Breast epithelium (tissue), 4 donors: ENCODE measurements at places on chromosomes 2 and 18.
A peak's percentile ranks its signal among the peaks of the same experiment; 100 is the strongest.

- no peak for DNase-seq
Measured at GRCh38 chr18:36547544-36547943, 250.0 kb downstream of the FHOD3 start.

GRCh38 chr2:44752761-44753160 lies 188.7 kb upstream of the SIX3 start:
- no peak for DNase-seq

DNA sequence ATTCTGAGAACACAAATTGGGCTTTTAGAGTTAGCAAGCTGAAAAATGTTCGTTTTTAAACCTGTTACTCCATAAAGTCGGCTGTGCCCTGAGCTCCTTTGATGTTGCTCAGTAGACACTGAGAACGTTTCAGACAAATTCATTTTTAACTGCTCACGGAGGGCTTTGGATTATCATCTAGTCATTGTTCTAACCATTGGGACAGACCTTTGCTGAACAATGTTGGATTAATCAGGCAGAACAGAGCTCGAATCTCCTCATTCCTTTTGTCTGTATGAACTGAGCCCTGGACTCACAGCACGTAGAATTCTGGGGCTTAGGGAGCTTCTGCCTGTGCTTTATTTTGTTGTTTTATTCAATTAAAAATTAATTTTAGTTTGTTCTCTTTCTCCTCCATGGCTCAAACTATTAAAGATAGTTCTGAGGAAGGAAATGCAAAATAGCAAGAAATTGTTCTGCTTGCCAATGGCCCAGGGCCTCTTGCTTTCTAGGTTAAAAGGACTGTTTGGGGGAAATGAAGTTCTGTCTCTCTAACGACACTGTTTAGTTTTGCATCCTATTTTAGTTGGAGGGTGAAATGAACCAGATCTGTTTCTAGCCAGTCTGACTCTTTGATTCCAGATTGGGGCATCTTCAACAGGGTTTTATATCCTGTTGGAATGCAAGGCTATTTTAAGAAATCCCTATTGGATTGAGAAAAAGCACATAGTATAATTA lies 114.7 kb upstream of the CXCR4 start:
- DNase-seq: no peak

DNA sequence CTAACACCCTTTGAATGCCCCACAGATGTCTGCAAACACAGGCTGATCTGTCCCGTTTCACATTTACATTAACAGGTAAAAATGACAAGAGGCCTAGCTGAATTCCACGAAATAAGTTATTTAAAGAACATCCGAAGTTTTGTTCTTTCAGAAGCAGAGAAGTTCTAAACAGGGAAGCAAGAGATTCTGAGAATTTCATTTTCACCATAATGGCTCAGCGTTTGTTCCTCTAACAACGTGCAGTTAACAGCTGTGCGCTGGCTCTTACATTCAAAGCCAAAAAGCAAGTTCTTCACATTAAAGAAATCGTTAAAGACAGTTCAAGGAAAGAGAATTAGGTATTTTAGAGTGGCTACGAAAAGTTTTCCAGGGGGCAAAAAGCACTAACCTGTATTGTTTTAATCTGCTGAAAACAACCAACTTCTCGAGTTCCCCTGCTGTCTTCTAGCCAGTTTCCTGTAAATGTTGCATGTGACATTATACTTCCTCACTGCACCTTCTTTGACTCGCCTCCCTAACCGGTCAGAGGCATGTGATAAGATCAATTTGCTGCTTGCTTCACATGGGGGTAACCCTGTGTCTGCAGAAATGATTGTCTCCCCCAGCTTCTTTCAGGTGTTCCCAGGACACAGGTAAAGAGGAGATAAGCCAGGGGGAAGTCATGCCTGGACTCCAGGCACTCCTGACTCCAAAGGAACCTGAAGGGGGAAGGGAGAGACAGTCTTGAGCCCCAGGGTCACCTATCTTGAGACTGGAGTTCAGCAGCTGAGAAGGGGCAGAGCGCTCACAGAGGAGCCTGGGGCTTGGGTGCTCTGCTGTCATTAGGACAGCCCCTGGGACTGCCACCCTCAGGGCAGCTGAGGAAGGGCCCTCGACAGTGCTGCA lies 36.8 kb upstream of the WIPF1 start:
- no peak for DNase-seq

GRCh38 chr2:200373973-200374416 lies 67.5 kb downstream of the SPATS2L start:
- DNase-seq: no peak

- DNase-seq: no peak
Measured at GRCh38 chr2:236744716-236745115, 175.1 kb downstream of the ACKR3 start.

DNA sequence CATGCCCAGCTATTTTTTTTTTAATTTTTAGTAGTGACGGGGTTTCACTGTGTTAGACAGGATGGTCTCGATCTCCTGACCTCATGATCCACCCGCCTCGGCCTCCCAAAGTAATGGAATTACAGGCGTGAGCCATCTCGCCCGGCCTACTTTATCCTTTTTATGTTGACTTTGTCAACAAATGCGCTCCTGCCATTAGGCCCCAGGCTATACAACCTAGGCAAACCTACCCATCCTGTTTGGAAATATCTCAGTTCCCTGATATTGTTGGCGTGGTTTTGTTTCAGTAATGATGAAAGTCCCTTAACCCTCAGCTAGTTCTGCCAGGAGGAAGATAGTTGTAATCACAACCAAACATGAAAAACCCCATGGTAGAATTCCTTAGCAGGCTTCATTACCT lies 249.4 kb upstream of the SOX11 start:
- peak; percentile 21 for DNase-seq

DNA sequence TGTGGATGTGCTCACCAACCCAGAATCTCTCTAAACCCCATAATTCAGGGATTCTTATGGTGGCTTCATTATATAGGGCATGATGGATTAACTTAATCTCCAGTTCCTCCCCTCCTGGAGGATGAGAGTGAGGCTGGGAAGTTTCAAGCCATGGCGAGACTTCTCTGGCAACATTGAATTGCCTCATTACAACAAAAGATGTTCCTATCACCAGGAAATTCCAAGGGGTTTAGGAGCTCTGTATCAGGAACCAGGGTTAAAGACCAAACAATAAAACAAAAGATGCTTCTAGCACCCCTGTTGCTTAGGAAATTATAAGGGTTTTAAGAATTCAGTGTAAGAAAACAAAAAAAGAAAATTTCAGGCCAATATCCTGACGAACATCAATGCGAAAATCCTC lies 100.1 kb downstream of the NAB1 start:
- DNase-seq: no peak

DNA sequence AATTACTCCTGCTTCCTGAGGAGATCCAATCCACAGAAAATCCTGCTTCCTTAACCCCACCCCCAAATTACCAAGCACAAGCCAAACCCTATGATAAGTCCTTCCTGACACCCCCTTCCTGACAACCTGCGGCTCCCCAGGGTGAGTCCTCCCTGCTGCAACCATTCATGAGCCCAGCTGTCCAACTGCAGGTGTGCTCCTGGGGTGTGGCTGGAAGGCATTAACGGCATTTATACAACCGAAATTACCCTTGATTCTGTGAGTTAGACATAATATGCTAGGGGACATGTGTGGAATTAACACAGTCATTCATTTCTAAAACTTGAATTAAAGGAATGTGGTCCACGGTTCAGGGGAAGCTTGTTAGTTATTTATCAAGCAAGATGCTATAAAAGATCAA lies 119.0 kb upstream of the ALKAL2 start:
- no peak for DNase-seq

DNA sequence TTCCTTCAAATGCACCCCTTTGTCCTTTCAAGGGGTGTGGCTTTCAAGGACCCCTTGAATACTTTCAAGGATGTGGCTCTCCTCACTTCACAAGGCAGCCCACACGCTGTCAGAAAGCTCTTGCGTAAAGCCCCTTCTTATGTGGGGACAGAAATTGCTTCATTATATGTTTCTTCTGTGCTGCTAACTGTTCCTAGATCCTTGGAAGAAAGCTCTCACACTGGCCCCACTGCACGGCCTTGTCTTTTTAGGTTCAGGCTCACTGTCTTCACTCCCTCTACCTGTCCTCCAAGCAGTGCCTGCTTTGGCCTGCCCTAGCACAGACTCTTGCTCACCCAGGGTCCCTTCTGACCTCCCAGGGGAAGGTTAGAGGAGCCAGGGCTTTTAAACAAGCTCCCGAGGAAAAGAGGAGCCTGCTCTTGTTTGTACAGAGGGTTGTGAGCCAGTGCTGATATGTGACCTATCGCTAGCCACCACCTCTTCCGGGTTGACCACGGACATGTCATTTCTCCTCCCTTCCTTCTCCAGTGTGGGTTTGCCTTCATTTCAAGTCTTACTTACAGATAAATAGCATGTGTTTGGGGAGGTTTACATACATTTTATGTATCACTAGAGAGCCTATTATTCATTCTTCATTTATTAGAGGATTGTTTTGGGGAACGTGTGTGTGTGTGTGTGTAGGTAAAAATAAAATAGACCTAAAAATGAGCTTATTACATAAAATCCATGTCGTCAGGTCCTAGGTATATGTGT lies 94.7 kb downstream of the RTN4 start:
- no peak for DNase-seq

DNA sequence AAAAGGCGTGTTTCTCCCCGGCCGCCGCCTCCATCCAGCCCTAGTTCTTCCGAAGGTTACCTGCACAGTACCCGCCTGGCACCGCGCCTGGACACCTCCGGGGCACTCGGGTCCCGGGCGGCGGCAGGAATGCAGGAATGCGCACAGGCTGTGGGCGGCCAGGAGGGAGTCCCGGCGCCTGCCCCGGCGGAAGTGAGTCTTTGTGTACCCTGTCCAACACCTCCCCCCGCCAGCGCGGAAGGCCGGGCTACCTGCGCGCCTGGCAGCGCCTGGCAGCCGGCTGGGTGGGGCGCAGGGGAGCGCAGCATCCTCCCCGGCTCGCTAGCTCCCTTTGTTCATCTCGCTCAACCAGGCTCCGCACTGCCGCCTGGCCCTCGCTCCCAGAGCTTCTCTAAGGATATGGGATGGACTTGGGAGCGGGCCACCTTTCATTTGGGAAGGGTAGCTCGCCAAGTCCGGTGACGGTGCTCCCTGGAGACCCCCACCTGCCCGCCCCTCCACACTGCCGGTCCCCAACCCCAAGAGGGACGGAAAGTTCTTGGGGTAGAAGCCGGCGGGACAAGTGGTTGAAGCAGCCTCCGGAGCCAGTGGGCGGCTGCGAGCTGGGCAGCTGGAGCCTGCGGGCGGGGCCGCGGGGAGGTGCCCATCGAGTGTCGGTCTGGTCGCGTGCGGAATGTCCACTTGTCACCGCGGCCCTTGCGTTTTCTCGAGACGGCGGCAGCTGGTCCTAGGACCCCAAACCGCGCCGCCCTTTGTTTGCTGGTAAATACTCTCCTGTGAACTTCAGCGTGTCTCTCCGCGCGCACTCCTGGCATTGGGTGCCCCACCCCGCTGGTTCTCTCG lies 1.2 kb upstream of the ST6GAL2 start:
- peak; percentile 55 for DNase-seq

GRCh38 chr2:152617456-152618192 lies 99.6 kb downstream of the PRPF40A start:
- DNase-seq: no peak

DNA sequence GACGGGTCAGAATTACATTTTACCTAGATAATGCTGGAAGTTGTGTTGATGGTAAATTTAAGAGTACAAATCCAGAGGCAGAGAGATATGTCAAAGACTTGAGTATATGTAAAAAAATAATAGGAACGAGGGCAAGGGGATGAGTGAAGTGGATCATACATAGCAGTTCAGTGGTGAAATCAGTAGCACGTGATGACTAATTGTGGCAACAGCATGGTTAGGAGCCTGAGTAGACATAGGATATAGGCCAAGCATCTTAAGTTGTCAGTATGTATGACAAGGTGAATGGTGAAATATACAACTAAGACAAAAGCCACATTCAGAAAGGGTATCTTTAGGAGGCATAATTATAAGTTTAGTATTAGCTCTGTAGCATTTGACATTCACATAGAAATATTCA lies 826.5 kb upstream of the PIK3C3 start:
- DNase-seq: no peak

DNA sequence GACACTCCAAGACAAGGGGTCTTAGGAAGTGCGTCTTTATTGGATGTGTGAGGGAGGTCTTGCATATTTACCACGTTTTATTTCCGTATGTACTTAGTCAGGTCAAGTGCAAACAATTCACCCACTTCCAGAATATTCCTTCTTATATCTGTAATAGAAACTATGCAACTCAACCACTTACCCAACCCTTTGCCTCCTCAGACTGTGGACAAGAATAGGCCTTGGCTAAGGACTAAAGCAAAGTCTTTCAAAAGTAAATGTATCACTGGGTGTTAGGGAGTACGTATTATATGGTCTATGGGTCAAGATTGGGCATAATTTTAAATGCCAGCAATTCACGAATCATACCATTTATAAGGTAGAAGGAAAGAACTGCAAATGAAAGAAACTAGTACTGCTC lies 484.8 kb downstream of the MBD2 start:
- DNase-seq: no peak

DNA sequence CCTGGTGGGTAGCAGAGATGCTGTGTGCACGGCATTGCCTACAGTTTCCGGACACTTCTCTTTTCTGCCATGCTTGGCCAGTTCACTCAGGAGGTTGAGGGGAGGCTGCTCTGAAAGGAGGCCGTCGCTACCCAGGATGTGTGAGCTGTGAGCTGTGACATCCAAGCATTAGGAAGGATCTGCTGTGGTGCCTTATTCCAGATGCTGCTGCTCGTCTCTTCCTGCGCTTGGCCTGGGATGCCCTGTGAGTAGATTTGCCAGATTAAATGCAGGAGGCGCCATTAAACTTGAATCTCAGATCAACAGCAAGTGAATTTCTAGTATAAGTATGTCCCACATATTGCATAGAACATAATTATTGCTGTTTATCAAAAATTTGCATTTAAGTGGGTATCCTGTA lies 124.2 kb upstream of the SIX3 start:
- no peak for DNase-seq

DNA sequence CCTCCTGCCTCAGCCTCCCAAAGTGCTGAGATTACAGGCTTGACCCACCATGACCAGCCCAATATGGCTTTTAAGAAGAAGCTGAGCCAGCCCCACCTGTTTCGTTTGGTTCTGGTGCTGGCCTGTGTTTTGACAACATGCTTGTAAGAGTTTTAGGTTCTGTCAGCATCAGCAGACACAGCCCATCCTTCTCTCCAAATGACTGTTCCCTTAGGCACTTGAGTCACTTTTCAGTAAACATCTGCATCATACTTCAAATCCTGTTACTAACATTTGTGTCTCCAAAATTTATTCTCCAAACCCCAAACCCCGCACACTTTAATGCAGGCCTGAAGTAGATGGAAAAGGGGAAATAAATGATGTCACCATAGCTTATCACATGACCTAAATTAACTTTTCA lies 1118.5 kb downstream of the TSN start:
- DNase-seq: no peak

GRCh38 chr2:170846314-170846713 lies 29.6 kb downstream of the GAD1 start:
- no peak for DNase-seq

- no peak for DNase-seq
Measured at GRCh38 chr2:65528241-65528574, 95.8 kb upstream of the SPRED2 start.
